Stimulated activated CD4-positive, alpha-beta T cell treated with anti-CD3 and anti-CD28 coated beads, Interleukin-4, amount 100 ng/mL, for 1 hour (primary cell): ENCODE measurements at places on chromosomes 3 and 15.

DNA sequence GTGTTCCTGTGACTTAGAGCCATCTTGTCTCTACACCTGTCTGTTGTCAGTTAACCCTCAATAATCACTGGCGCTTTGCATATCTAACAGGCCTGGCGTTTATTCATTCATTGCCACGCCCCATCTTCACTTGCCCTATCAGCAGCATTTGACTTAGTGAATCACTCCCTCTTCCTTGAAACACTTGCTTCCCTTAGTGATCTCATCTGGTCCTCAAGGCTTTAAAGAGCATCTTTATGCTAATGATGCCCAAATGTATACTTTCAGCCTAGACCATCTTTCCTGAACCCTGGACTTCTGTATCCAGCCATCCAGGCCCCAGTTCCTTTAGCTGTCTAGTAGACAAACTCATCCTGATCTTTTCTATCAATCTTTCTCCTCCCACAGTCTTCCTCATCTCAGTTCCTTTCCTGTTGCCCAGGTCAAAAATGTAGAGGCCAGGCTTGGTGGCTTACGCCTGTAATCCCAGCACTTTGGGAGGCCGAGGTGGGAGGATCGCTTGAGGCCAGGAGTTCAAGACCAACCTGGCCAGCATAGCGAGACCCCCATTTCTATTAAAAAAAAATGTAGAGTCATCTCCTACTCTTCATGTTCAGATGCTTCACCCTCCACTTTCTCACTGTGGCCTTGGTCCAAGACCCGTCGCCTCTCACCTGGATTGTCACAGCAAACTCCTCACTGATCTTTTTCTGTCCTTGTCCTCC lies 1.4 kb upstream of the IGDCC4 start:
- no peak for DNase-seq

GRCh38 chr15:51030649-51031316 lies 63.9 kb downstream of the TNFAIP8L3 start:
- DNase-seq = no peak

- no peak for DNase-seq
These were observed 138.8 kb downstream of the ZBBX start for GRCh38 chr3:167241048-167241845.

DNA sequence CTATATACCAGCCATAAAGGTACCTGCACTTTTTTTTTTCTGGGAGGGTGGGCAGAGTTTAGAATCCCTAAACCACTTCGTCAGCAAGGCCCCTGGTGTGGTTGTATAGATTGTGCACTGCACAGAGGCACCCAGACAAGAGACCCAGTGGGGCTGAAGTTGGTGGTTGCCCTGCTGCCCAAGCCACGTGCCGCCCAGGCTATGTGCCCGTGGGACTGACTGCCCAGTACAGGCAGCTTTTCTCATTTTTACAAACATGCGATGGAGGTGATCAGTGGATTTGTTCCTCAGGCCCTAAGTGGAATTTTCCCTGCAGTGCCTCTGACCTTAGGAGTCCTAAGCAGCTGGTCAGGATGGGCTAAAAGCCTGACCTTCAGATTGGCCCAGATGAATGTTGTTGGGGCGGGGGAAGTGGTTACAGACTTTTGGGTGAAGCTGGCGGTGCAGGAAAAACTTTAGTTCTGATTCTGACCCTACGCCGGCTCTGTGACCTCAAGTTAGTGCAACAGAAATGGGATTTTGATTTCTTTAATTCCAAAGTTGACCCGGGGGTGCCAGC lies 34.9 kb upstream of the LIMD1 start:
- no peak for DNase-seq

- DNase-seq = no peak
These were observed 914.5 kb upstream of the EPHA6 start for GRCh38 chr3:95899911-95900310.

- DNase-seq = no peak
These were observed 10.6 kb downstream of the LAMP3 start for GRCh38 chr3:183151821-183152351.

- DNase-seq = no peak
These were observed 151.4 kb downstream of the PLD1 start for GRCh38 chr3:171658841-171659240.

DNA sequence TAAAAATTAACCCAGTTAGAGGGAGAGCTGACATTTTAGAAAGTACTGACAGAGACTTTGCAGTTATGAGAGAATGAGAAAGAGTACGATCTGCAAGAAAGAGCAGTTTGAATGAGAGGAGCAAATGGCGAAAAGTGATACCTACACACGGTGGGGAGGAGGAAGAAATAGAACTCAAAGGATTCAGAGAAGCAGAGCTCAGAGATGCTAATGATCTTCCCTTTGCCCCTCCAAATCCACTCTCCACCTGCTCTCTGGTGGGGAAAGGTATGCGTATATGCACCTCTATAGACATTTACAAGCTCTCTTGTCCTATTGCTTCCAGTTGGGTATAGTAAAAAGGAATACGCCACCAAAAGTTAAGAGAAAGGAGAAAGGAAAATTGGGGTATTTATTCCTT lies 123.3 kb upstream of the TTC14 start:
- DNase-seq = no peak

DNA sequence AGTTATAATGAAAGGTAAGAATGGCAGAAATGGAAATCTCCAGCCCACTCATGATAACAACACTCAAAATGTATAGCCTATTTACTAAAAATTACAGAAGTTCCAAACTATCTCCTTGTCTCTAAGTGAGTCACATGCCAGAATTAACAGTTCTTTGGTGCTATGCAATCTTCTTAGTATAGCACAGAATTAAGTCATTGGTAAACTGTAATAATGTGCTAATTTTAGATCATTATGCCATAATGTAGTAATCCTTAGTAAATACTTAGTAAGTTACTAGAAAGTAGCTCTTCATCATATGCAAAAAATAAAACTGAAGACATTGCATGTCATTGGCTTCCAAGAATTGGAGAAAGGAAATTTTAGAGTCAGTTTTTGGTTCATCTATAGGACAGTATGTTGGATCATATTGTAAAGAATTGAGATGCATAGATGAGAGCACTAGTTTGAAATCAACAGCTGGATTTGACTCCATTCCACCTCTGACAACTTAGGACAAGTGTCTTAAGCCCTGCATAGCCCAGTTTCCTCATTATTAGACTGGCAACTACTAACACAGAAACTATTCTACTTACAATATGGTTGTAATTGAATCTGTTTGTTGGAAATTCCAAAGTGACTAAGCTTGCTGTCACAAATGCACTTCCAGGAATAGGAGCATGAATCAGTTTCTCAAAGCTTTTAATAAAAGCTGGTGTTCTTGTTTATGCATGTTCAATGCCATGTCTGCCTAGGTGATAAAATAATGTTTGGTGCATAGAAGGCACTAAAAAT lies 40.1 kb upstream of the CD47 start:
- no peak for DNase-seq

DNA sequence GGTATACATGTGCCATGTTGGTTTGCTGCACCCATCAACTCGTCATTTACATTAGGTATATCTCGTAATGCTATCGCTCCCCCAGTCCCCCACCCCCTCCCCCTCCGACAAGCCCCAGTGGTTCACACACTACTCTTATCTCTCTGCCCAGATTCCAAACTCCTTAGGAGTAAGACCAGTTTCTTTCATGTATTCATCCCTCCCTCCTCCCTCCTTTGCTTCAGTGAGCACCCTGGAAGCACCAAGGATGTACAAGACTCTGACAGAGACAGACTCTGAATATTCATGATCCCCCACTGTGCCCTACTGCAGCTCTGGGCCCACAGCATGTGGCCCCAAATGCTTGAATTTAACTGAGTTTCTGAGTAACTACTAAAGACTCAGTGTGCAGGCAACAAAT lies 113.8 kb upstream of the RAD18 start:
- no peak for DNase-seq

DNA sequence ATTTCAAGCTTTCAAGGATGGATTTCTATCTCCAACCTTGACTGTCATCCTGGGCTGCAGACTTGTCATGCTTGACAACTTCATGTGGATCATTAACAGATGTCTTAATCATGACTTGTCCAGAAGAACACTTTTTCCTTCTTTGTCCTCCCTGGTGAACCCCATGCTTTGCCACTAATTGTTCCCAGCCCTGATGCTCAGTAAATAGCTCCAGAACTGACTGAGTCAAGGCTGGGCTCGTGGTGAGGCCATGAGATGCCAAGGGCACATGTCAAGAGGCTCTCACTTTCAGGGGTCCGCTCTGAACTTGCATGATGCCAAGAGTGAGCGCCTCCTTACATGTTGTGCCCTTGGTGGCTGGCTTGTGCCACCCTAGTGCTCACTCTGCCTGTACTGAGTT lies 48.9 kb upstream of the KY start:
- DNase-seq = no peak

DNA sequence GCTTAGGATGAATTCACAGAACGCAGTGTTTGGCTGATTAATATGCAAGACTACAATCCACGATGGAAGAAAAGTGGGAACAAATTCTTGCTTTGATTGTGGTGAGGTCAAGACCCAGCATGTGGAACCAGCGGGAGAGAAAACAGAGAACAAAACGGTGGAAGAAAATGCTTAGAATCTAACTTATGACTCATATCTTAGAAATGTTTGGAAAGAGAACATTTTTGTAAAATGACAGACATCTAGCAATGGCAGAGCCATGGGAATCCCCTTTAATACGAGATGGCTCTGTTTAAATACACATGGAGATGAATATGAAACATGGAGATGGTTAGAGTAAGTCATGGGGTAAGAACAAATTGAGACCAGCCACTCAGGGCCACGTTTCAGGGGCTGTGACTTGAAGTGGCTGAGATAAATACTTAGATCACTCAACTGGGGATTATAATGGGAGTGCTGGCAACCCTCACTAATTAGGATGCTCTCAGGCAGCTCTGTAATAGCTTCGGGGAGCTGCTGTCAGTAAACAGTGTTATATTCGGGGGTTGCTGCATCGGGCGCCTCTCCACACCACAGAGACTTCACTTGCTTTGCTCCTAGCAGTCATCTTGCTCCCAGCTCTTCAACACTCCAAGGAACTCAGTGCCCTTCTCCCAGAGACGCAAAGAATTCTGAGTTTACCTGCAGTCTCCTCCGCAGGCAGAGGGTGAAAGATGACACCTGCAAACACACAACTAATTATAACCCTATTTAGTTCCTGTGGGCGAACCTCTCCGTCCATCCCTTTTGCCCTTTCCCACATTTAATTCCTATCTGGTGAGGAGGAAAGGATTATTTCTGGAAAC lies 68.0 kb upstream of the ONECUT1 start:
- no peak for DNase-seq

- no peak for DNase-seq
These were observed 27.7 kb downstream of the TIPIN start for GRCh38 chr15:66328771-66329170.

- no peak for DNase-seq
These were observed 185.4 kb downstream of the NTRK3 start for GRCh38 chr15:88071141-88071540.

DNA sequence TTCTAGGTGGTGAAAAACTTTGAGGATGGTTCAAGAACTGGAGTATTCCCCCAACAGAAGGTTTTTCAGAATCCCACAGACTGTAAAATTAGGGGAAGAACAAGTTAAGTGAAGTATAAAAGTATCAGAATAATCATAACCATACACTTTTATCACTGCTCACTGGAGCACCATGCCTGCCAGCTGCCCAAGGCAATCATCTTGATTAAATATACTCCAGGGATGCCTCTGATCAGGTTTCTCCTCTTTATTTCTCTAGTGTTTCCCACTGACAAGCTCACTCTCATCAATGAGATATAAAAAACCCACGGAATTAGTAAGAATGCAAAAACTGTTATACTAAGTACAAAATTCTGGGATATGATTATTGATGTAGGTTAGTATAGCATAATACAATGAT lies 108.0 kb downstream of the STAG1 start:
- DNase-seq = no peak

DNA sequence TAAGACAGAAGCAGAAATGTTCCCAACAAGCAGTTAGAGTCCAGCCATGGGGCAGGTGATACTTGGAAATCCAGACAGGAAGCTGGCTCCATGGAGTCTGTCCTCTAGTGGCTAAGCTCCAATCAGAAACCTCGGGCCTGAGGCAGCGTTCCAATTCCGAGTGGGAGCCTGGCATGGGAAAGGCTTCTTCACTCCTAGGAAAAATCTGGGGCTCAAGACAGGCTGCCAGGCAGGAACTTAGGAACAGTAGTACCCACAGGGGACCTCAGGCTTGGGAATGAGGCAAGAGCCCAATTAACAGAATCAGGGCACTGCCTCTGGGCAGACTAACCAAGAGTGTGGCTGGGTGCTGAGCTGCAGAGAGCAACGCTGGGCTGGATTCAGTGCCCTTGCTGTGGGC lies 6.2 kb upstream of the ATP13A4 start:
- no peak for DNase-seq

DNA sequence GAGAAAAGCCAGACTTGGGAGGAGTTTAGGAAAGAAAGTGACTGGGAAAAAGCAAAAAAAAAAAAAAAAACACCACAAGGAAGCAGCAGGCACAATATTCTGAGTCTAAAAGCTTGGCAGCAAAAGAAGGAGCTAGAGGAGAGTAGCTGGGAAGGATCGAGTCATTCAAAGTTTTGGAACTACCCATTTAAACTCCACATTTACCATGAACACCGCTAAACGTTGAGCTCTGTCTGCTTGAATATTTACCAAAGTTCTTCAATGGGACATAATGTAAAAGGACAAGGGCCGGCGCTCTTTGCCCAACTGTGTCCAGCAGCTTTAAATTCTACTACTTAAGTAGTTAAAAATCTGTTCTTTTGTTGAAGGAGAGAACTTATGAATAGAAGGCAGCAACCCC lies 481.9 kb downstream of the FOXP1 start:
- no peak for DNase-seq

- no peak for DNase-seq
These were observed 44.4 kb downstream of the MECOM start for GRCh38 chr3:169618894-169619792.

GRCh38 chr3:48399387-48400172 lies 27.6 kb downstream of the FBXW12 start:
- no peak for DNase-seq

- no peak for DNase-seq
These were observed 359.9 kb downstream of the LRTM1 start for GRCh38 chr3:54567949-54568348.

GRCh38 chr15:88399021-88399685 lies 68.0 kb downstream of the MRPL46 start:
- DNase-seq = no peak

DNA sequence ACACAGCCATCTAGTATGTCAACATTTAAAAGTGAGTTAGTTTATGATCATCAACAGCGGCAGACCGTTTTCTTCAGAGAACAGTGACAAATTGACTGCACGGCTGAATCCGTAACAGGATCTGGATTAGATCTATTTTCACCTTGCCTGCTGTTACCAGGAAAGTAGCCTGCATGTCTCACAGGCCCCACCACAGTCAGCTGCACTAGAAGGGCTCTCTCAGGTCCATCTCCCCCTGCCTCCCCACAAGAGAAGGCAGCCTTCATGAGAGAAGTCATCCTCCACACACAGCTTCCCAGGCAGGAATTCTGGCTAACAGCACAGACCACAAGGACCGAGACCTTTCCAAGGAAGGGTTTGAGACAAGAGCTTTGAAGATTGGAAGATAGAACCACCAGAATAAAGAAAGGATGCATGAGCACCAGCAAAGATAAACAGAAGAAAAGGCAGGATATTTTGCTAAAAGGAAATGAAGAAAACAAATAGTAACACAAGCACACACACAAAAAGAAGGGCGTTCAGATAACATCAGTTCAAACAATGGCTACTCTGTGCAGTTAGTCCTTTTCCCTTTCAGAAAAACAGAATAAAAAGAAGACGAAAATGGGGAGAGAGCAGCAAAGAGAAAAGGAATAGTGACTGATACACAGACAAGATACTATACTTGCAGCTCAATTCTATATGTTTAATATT lies 127.5 kb downstream of the SNRK start:
- DNase-seq = no peak

GRCh38 chr3:16803019-16803418 lies 81.7 kb upstream of the PLCL2 start:
- no peak for DNase-seq

GRCh38 chr3:119891944-119892721 lies 110.2 kb downstream of the NR1I2 start:
- peak; percentile 8 for DNase-seq
